ENCODE measurements at places on chromosomes 12 and 14. TPM values are rescaled to one million over a fixed set of nuclear protein-coding genes. Genes with fewer than 3 reads are reported as not detected.

- no peak for DNase-seq
Measured at GRCh38 chr12:125287155-125287847, 222.1 kb downstream of the AACS start.

GRCh38 chr14:72965249-72965648, 39.0 kb downstream of the DCAF4 start:
- peak; percentile 8 for DNase-seq

GRCh38 chr12:68910128-68910527, 22.8 kb downstream of the CPM start:
- peak; percentile 42 for DNase-seq

DNA sequence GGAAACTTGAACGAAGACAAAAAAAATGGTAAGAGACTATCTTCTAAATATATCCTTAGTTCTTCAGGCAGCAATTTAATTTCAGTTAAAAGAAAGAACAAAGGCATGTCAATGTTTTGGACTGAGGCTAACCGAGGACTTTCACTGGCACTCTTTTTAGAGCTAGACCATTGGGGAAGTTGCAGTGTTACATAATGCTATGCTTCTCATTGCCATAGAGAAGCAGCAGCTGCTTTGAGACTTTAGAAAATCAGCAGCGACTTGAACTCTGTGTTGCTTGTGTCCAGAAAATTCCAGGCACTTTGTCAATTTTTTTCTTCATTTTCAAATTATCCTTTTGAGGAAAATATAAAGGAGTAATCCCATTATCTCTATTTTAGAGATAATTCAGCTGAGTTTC, 964.2 kb downstream of the NRXN3 start:
- DNase-seq: no peak

DNA sequence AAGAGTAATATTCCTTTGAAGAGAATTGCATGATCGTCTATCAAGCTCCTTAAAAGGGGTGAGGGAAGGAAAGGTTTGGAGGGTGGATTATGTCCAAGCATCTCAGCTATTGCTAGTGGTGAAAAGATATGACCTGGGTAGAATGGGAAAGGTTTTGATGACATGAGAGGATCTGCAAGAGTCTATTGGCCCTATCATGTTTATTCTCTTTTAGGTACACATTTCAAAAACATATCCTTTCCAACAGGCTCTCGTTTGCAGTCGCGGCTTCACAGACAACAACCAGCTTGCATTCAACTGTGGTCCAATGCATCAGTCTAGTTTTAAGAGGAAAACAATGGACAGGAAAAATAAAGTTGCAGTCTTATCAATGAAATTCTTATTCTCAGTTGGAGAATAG, 17.1 kb downstream of the FOXG1 start:
- DNase-seq: no peak

- DNase-seq: no peak
Measured at GRCh38 chr12:873954-874353, 75.5 kb downstream of the RAD52 start.

DNA sequence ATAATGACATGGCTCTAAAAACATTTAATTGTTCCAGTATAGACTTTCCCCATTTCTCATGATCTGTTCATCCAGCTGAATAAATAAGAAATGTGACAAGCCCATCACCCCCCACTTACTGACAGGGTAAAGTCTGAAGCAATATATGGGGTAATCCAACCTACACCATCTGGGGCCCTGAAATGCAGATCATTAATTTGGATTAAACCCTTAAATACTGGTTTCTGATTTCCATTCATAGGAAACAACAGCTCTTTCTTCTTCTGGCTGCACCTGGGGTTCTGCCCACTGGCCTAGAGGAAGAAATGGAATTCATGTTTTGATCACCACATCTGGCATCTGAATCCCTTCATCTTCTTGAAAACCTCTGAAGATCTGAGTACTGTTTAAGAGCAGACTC, 39.3 kb upstream of the ACSM4 start:
- no peak for DNase-seq

Gene EXOC3L4
- total RNA-seq: 1.7 TPM

Gene ASB2
- not detected for total RNA-seq
